Tibial nerve (tissue), 4 donors: ENCODE measurements at places on chromosomes 5 and 9. TPM values are rescaled to one million over a fixed set of nuclear protein-coding genes. Genes with fewer than 3 reads are reported as not detected.

GRCh38 chr9:117466111-117466510 is 51.3 kb upstream of the ASTN2 start:
- no peak overlapping the region for H3K4me3 ChIP-seq
- no peaks in the 10 kb centered on the region for H3K4me1 ChIP-seq
- no peak overlapping the region for H3K27ac ChIP-seq

- H3K27me3 ChIP-seq = no peaks in the 10 kb centered on the region
- no peak overlapping the region for H3K4me3 ChIP-seq
- H3K27ac ChIP-seq = no peak overlapping the region
Measured at GRCh38 chr5:125376059-125376641, 629.7 kb upstream of the ZNF608 start.

Gene SHC3
- 11.4 TPM for total RNA-seq

DNA sequence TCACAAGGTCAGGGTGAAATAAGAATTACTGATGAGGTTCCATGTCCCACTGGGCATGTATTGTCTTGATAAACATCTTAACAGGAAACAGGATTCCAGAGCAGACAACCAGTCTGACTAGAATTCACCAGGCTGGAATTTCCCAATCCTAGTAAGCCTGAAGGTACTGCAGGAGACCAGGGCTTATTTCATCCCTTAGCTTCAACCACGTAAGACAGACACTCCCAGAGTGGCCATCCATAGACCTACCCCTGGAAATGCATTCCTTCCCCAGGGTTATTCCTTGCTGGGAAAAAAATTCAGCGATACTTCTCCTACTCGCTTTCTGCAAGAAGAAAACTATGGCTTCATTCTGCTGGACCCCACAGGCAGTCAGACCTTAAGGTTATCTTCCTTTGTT is 785.4 kb downstream of the NR2F1-AS1 start:
- no peak for DNase-seq
- no peaks in the 10 kb centered on the region for H3K4me1 ChIP-seq
- no peaks in the 10 kb centered on the region for H3K36me3 ChIP-seq
- H3K4me3 ChIP-seq = no peak overlapping the region

DNA sequence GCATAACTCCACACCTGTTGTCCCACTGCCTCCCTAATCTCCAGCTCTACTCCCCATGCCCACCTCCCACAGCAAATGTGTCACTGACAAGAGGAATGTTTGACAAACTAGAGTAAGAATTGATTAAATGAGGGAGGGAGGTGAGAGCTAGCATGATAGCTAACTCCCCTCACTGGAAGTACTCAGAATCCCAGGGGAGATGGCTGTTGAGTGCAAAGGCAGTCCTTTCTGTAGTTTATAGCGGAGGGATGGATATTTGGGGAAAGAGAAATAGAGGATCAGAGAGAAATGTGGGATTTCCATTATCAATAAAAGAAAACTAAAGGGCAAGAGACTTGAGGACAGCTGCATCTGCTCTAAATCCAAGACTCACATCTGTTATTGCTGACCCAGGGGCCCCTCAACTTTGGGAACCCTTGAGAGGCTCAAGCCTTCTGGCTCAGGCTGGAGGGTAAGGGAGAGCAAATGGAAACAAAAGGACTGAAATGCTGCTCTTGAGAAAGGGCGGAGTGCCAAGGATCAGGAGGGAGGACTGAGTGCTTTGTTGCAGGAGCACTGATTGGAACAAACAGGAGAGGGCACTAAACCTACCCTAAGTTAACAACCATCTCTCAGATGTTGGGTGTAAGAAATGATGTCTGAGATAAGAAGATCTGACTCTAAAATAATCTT is 372.1 kb downstream of the NTRK2 start:
- peak overlapping the region; percentile 76 for H3K27ac ChIP-seq
- peaks cover 25% of the 10 kb centered on the region for H3K4me1 ChIP-seq
- no peaks in the 10 kb centered on the region for H3K27me3 ChIP-seq
- H3K36me3 ChIP-seq = no peaks in the 10 kb centered on the region
- no peak for DNase-seq

Gene CDK5RAP2
- 127 TPM for total RNA-seq

Gene IFNA17
- total RNA-seq = not detected

DNA sequence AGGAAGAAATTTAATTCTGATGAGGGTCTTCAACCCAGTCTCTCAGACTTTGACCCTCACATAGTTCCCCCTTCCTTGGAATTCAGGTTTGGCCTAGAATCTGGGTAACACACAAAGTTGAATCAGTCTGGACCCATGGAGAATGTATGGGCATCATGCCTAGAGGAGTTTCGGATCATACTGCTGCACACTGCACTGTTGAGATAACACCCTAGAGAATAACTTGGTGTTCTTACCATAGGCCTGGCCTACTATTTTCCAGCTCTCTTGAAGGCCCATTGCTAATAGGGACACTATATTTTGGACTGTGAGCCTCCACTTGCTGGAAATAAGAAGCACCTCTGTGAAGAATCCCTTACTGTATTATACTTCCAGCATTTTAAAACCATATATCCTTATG is 413.5 kb downstream of the PLK2 start:
- no peak for DNase-seq
- no peak overlapping the region for H3K4me3 ChIP-seq
- H3K4me1 ChIP-seq = no peaks in the 10 kb centered on the region
- H3K36me3 ChIP-seq = no peaks in the 10 kb centered on the region
- no peaks in the 10 kb centered on the region for H3K27me3 ChIP-seq

DNA sequence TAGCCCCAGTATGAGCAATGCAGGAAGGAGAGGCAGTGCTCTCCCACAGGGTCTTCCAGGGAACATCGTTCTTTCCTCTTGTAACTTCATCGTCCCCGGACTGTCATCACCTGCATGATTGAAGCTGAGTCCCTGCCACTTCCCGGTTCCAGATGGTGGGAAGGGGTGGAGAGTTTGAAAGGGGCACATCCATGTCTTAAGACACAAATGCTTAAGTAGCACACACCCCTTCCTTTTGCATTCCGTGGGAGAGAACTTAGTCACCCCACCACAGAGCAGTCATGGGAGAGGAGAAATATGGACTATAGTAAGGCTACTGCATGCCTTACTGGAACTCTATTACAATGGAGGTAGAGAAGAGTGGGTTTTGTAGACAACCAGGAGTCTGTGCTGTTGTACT is 165.3 kb upstream of the GAS1 start:
- no peaks in the 10 kb centered on the region for H3K36me3 ChIP-seq
- H3K4me3 ChIP-seq = no peak overlapping the region
- no peak for DNase-seq
- H3K4me1 ChIP-seq = no peaks in the 10 kb centered on the region
- no peak overlapping the region for H3K27ac ChIP-seq

GRCh38 chr9:72315510-72316311 is 49.3 kb downstream of the ZFAND5 start:
- peak overlapping the region; percentile 79 for H3K27ac ChIP-seq
- peak; percentile 49 for DNase-seq
- H3K36me3 ChIP-seq = no peaks in the 10 kb centered on the region

DNA sequence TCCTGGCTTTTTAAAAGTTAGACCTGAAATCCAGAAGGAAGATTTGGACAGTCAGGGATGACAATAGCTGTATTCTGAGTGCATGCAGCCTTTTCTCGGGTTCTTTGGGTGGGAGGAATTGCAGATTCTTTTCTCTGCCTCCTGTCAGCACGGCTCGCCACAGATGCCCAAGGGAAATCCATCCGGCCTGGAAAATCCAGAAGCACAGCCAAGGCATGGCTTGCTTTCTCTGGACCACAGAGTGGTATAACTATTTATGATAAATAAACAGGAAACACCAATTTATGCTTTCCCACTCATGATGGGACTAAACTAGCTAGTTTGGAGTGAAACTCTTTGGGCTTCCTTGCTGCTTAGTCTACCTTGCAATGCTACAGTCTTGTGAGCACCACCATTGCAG is 59.1 kb downstream of the C9orf152 start:
- DNase-seq = no peak
- H3K27me3 ChIP-seq = no peaks in the 10 kb centered on the region
- H3K4me1 ChIP-seq = peaks cover 24% of the 10 kb centered on the region
- H3K4me3 ChIP-seq = no peak overlapping the region
- H3K36me3 ChIP-seq = no peaks in the 10 kb centered on the region

DNA sequence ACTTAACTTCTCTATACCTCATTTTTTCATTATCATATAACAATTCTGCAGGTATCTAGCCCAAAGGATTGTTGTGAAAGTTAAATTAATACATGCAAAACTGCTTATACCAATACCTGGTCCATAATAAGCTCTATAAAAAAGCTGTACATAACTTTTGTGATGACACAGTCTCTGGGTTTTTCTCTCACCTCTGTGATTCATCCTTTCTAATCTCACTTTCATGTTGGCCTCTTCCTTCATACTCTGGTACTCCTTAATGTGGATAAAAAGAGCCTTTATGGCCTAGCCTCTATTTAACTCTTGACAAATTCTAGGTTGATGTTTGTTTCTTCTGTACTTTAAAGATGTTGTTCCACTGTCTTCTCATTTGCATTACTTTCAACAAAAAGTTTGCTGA is 162.9 kb upstream of the ACOT12 start:
- no peaks in the 10 kb centered on the region for H3K36me3 ChIP-seq
- DNase-seq = no peak
- no peaks in the 10 kb centered on the region for H3K27me3 ChIP-seq
- H3K27ac ChIP-seq = no peak overlapping the region

GRCh38 chr5:151348789-151349188 is 1.4 kb upstream of the SLC36A2 start:
- no peaks in the 10 kb centered on the region for H3K36me3 ChIP-seq
- no peaks in the 10 kb centered on the region for H3K4me1 ChIP-seq
- H3K27me3 ChIP-seq = no peaks in the 10 kb centered on the region
- no peak overlapping the region for H3K27ac ChIP-seq
- H3K4me3 ChIP-seq = no peak overlapping the region
- DNase-seq = no peak

Gene CAMLG
- 35.4 TPM for total RNA-seq

GRCh38 chr5:110297152-110297670 is 429.3 kb downstream of the TMEM232 start:
- H3K4me3 ChIP-seq = no peak overlapping the region
- DNase-seq = no peak
- no peak overlapping the region for H3K27ac ChIP-seq

Gene LHX6
- 2.5 TPM for total RNA-seq

Gene SLC25A2
- 0.42 TPM for total RNA-seq

- no peaks in the 10 kb centered on the region for H3K4me1 ChIP-seq
- no peak overlapping the region for H3K4me3 ChIP-seq
- no peak for DNase-seq
- H3K27me3 ChIP-seq = no peaks in the 10 kb centered on the region
Measured at GRCh38 chr5:94691291-94691690, 72.8 kb downstream of the SLF1 start.

DNA sequence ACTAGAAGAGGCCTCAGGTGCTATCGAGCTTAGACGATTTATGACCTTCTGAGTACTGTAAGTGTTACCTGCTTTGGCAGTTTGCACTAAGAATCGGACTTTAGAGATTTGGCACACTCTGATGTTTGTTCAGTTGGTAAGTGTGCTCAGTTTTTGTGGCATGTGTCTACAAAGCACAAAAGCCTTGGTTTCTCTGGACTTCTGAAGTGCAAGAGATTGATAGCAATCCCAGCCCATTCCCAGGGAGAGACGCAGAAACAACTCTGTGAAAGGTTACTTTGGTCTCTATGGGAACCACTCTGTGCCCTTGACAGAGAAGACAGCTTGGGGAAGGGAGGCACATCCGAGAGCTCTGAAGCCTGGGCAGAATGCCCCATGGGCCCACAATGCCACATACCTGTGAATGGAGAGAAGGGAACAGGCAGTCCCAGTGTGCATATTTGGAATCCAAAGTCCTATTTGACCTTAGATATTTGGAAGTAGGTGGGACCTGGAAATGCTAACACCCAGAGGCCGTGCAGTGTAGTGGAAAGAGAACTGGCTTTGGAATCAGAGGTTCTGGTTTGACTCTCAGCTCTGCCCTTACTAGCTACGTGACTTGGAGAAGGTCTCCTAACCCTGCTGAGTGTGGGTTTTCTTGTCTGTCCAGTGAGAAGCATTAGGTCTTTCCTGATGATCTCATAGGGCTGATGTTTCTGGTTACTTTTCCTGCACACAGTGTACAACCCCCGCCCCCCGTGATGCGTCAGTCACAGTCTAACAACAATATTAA is 194.3 kb upstream of the VLDLR start:
- H3K27me3 ChIP-seq = no peaks in the 10 kb centered on the region
- H3K27ac ChIP-seq = no peak overlapping the region
- H3K4me3 ChIP-seq = no peak overlapping the region
- H3K36me3 ChIP-seq = no peaks in the 10 kb centered on the region

DNA sequence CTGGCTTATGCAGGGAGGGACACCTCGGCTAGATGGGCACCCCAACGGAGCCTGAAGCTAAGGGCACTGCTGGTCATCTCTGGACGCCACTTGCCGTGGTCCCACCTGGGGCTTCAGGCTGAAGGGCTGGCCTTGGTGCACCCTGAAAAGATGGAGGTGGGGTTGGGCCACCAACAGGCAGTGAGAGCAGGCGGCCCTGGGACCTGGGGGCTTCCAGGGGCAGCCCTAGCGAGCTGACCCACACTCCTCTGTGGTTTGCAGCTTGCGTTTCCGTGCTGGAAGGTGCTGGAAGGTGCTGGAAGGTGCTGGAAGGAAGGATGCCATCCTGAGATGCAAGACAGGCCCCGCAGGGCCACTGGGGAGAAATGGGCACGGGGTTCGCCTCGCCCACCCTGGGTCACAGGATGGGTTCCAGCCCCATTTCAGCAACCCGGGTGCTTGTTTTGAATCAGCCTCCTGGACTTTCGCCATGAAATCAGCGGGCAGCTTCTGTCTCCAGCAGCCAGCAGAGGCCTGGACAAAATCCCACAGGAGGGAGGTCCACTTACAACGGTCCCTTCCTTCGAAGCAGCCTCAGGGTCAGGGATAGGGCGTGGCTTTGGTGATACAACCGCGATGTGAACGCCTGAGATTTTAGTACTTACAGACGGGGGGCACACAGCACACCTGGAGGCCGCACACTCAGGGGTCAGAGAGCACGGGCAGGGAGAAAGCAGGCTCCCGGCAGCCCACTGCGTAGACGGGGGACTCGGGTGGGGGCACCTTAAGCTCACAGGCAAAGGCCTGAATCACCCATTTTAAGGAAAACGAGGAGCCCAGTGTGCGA is 303.1 kb upstream of the IRX4 start:
- H3K4me1 ChIP-seq = no peaks in the 10 kb centered on the region
- H3K27ac ChIP-seq = no peak overlapping the region
- H3K27me3 ChIP-seq = no peaks in the 10 kb centered on the region
- DNase-seq = no peak
- no peaks in the 10 kb centered on the region for H3K36me3 ChIP-seq
- no peak overlapping the region for H3K4me3 ChIP-seq

GRCh38 chr9:131708226-131709002 is 31.5 kb downstream of the RAPGEF1 start:
- H3K36me3 ChIP-seq = no peaks in the 10 kb centered on the region
- peaks cover 37% of the 10 kb centered on the region for H3K4me1 ChIP-seq
- H3K27me3 ChIP-seq = no peaks in the 10 kb centered on the region
- peak; percentile 28 for DNase-seq

DNA sequence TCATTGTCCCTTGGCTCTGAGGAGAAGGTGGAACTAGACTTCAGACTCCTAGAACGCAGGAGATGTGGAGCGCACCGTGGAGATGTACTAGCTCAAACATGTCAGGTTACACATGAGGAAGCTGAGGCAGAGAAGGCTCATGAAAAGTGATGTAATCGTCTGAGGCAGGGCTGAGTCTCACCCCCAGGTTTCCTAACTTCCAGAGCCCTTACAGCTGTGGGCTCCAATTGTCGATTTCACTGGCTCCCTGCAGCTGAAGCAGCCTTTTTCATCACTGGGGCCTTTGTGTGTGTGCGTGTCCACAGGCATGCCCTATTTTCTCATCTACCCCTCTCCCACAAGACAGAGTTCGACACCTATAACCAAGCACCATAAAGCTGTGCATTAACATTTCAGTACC is 370.6 kb downstream of the NTRK2 start:
- no peaks in the 10 kb centered on the region for H3K27me3 ChIP-seq
- peaks cover 25% of the 10 kb centered on the region for H3K4me1 ChIP-seq
- no peak for DNase-seq
- no peak overlapping the region for H3K4me3 ChIP-seq

Gene WNT8A
- total RNA-seq = not detected

Gene CDX1
- 2.5 TPM for total RNA-seq

Gene CTXN3
- total RNA-seq = not detected

Gene FAM53C
- total RNA-seq = 15.5 TPM
